ENCODE measurements at places on chromosomes 13 and 19.

DNA sequence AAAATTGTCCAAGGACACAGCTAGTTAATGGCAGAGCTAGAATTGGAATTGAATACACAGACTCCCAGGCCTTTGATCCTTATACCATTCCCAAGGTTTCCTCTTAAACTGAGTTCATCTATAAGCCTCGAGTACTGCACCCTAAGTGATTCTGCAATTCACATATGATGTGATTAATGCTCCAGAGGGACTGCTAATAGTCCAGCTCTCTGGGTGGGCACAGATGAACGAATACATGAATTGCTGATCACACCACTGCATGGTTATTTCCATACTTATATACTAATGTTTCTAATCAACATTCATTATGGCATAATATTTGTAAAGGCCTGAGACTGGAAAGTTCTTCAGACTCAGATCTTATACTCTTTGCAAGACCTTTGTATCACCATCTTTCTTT, 101.8 kb downstream of the NUFIP1 start:
- no peak for DNase-seq

- peak; percentile 63 for DNase-seq
Measured at GRCh38 chr19:21474671-21475181, 30.7 kb upstream of the ZNF429 start.

DNA sequence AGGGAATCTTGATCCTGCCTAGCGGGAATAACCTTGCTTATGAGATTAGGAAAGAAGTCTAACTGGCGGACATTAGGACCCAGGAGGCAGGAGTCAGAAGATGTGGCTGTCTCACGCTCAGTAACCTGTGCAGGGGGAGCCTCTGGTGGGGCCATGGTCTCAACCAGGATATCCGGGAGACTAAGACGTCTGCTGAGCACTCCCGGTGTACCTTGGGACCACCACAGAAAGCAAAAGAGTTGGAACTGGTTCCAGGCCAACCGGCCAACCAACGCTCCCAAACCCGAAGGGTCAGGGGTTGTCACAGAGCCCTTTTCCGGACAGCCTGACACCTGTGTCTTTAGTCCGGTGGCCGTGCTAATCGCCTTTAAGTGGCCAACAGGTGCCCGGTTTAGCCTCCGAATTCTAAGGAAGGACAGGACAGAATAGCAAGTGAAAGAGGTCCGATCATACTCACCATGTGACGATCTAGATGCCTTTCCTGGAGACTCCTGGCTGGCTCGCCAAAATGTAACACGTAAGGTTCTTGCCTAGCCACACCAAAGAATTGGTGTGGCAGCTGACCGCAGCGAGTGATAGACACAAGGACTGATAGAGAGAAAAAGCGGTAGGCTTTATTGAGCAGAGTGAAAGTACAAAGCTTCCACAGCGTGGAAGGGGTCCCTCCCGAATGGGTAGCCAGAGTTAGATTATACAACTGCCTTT, 103.9 kb upstream of the DIAPH3 start:
- DNase-seq: peak; percentile 7

DNA sequence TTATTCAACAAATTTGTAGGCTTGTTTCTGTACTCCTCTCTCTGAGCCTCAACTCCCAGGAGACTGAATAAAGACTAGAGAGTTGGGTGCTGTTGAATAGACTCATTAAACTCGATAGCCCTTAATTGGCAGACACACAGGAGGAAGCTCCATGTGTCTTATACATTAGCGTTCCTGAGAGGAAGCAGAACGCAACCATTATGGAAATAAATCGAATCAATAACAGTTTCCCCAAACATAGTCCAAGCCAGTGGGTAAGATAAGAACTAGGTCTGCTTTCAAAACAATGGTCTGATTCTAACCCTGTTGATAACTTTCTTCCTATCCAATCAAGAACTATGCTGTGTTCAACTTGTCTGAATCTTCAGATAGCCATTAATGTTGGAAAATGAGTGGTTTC, 118.1 kb upstream of the FNDC3A start:
- DNase-seq: no peak

- DNase-seq: no peak
Measured at GRCh38 chr19:22783651-22784410, at the start of gene ZNF99. Gene ZNF99 (minus strand): TSS chr19:22784151. CDS start chr19:22784016, 135 bp downstream.

DNA sequence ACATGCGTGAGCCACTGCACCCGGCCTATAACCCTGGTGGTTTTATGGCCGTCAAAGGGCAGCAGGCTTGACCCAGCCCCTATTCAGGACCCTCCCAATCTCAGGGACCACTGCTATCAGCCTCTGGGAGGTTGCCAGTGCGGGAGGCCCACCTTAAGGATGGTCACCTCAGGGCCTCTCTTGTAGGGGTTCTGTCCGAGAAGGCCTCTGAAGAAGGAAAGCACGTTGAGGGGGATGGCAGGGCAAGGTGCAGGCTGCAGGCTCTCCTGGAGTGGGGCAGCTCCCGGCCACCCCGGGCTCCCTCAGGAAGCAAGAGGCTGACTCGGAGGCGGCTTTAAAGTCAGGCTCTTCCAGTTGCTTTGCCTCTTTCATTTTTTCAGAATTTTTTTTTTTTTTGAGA, 6.0 kb upstream of the GRTP1 start:
- no peak for DNase-seq

DNA sequence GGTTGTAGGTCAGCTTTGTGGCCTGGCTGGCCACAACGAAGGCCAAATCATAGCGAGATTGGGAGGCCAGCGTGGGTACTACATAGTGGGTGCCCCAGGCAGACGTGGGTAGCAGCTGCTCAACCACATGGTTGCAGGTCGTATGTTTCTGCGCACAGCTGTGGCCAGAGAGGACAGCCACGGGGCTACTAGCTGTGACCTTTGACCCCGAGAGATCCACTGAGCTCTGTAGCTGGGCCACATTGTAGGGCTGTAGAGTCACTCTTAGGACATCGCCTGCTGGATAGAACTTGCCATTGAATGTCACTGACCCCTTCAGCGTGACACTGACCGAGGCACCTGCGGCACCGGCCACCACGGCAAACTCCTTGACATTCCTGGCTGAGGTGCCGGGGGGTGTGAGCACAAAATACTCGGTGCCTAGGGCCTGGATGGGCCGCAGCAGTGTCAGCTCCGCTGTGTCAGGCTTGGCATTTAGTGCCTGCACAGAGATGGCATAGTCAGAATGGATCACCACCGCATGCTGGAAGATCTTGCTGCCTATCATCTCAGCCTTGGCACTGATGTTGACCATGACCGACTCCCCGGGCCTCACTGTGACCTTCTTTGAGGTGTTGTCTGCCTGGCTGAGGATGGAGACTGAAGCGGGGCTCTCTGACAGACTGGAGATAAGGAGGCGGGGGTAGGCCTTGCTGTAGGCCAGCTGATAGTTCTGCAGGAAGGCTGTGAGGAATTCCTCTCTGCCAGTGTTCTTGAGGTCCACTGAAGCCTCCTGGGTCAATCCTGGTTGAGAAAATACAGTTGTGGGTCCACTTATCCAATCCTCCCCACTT, 6.7 kb downstream of the FCGBP start:
- DNase-seq: no peak

DNA sequence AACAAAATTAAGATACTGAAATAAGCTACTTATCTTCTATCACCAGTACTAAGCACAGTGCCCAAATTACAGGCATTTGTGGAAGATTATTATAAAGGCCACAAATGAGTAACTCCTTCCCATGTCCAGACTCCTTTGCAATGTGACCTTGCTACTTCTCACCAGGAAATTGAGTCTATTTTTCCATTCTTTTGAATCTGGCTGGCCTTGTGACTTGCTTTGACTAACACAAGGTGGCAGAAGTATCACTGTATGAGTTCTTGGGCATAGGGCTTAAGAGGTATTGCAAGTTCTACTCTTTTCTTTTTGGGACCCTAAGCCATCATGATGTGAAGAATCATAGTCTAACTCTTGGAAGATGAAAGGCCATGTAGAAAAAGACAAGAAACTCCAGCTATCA, 49.9 kb downstream of the UGGT2 start:
- DNase-seq: no peak

DNA sequence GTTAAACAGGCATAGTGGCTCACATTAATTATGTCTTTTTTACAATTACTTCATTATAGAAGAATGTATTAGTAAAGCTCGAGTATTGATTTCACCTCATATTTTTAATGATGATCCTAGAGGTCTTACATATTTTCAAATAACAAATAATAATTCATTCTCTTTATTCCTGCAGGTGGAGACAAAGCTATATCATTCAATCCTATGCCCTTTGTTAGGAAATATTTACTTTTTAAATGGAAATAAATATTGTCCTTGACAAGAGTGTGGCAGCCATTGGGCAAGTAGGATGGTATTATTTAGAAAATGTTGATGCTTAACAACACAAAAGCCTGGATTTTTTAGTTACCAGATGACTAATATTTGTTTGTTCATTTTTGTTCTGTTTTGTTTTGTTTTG, 127.6 kb downstream of the COG6 start:
- no peak for DNase-seq
